ENCODE measurements at places on chromosomes 4 and X.
A peak's percentile ranks its signal among the peaks of the same experiment; 100 is the strongest.

- no peak for DNase-seq
Measured at GRCh38 chr4:91280551-91281290, 1023.0 kb upstream of the GRID2 start.

- DNase-seq = peak; percentile 45
Measured at GRCh38 chrX:34559325-34559724, 97.8 kb downstream of the TMEM47 start.

GRCh38 chr4:3059943-3060342, 14.4 kb downstream of the HTT-AS start:
- DNase-seq = no peak

DNA sequence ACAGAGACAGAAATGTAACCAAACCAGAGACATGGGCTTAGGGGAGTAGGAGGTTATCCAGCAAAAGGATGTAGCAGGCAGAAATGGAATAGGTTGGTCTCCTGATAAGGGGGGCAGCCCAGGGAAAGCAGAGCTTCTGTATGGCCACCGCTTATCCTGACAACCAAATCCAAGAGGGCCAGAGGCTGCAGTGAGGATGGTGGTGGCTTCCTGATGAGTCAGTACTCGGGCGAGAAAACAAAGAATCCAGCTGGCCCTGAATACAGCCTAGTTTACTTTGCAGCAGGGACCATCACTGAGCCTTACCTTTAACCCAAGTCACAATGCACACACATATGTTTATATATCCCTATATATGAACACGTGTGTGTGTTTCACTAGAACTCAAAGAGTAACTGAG, 129.7 kb upstream of the FTHL17 start:
- no peak for DNase-seq

DNA sequence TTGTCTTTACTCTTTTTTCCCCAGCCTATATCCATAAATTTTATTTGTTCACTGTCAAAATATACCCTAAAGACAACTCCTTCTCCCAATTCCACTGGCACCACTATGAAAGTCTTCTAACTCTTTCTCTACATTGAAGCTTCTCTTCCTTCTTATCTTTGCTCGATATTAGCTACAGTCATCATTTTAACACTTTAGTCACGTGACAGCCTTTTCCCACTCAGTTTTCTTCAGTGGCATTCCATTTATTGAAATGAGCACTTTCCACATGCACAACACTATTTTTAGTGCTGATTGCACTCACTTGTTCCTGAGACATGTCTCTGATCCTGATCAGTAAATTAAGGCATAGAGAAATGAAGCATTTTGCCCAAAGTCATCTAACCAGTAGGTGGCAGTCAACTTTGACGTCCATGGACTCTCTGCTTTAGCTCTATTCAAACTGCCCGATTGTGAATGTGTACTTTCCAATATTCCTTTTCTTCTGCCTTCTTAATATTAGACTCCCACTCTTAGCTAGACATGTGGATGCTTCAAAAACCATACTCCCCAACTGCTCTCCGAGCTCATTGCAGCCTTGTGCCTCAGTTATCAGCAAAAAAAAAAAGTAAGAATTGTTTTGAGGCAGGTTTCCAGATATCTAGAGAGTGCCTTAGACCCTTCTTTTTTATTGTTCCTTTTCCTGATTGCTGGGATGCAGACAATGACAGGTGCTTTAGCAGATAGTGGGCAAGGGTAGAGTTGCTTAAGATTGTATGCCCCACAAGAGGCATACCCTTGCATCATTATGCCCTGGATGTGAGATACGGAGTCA, 394.4 kb upstream of the ADGRL3 start:
- DNase-seq = peak; percentile 51

GRCh38 chr4:83201761-83202160, 82.8 kb downstream of the COQ2 start:
- DNase-seq = no peak
